ENCODE measurements at places on chromosomes 4 and X.

DNA sequence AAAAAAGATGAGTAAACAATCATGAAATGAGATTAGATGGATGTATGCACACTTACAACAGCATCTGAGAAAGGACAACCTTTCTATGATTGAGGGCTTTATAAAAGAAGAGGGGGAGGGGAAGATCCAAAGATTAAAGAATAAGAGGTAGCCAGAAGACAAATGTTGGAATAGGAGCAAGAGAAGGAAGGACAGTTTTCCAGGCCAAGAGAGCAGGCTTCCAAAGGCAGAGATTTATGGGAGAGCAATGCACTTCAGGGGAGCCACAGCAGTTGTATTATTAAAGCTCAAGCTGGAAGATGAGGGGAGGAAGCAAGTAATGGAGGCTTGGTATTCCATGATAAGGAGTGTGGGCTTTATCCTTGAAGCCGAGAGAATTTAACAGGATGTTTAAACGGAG is 110.3 kb upstream of the PTPN13 start:
- no peak for DNase-seq

GRCh38 chr4:8727131-8727530 is 134.6 kb downstream of the CPZ start:
- no peak for DNase-seq

- DNase-seq, result no peak
These were observed 64.2 kb downstream of the INTS12 start for GRCh38 chr4:105644257-105644656.

DNA sequence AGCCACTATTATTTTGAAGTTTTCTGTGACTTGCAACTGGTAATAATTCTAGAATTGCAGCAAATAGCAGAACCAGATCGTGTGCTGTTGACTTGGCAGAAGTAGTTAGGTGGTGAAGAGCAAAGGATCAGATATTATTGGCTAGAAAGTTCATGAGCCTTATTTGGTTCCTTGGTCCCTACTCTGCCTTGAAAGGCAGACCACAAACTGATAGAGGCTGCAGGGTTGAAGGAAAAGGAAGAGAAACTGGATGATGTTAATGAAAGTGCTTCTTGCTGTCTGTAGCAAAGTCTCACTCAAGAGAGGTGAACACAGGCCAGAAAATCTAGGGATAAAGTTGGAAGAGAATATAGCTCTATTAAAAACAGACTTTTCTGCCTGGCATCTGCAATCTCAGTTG is 41.2 kb upstream of the RNF150 start:
- no peak for DNase-seq

- DNase-seq, result no peak
These were observed 65.3 kb downstream of the ANTXR2 start for GRCh38 chr4:80007745-80008149.

GRCh38 chr4:167088115-167088514 is 146.2 kb downstream of the SPOCK3 start:
- no peak for DNase-seq

- DNase-seq, result no peak
These were observed 147.5 kb downstream of the STOX2 start for GRCh38 chr4:184052616-184053015.

DNA sequence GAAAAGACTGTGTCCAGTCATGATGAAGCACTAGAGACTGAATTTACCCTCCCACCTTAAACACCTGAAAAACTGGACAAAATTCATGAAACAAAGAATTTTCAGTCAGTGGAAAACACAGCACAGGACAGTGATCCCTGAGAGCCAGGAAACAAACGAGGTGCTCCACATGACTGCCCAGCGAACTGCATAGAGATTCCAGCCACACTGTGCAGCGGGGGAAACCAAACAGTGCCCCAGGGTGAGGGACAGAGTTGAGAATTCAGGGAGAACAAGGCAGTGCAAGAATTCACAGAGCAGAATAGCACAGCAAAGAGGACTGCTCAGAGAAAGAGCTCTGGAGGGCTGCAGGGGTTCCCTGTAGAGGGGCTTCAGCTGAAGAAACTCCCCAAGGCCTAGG is 55.5 kb upstream of the SEC24B start:
- DNase-seq, result no peak

GRCh38 chr4:25743971-25744370 is 88.3 kb downstream of the SLC34A2 start:
- DNase-seq, result no peak

DNA sequence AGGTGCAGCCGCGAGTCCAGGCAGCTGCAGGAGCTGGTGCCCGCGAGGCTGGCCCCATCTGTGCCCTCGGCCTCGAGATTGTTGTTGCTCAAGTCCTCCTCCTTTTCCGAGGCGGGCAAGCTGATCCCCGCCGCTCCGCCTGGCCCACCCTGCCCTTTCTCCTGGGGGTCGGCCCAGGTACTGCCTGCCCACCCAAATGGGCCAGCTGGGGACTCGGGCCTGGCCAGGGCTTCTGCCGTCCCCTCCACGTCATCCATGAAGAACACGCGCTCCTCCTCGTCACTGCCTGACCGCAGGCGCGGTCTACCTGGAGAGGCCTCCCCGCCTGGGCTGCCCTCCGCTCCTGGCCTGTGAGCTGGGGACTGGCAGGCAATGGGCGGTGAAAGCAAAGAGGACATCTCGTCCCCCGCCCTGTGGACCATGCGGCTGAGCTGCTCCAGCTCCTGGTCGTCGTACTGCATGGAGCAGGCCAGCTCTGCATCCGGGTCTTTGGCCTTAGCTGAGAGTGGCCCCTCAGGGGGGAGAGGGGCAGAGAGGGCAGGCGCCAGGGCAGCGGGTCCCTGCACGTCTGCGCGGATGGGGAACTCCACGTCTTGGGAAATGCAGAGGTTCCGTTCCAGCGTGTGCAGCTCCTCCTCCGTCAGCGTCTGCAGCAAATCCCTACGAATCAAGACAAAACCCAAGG is 43.1 kb upstream of the MXD4 start:
- no peak for DNase-seq

DNA sequence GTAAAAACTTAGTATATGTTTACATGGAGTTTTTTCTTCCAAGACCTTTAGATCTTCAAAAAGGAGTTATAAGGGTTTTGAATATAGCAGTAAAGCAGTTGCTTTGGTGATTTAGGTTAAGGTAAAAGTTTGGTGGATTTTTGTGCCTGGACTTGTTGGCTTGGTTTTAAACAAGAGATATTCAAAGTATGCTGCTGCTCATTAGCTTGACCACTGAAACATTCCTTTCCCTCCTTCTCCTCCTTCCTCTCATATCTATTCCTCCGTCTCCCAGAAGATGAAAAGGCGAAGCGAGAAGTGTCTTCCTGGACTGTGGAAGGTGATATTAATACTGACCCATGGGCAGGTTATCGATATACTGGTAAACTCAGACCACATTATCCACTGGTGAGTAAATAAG is 38.4 kb downstream of the METAP1 start:
- DNase-seq, result no peak

- peak; percentile 16 for DNase-seq
These were observed 90.1 kb downstream of the IRF2 start for GRCh38 chr4:184384056-184384809.

GRCh38 chr4:42428036-42428435 is 30.7 kb downstream of the SHISA3 start:
- DNase-seq, result no peak

- DNase-seq, result no peak
These were observed 136.2 kb downstream of the TBC1D19 start for GRCh38 chr4:26719954-26720552.

- DNase-seq, result no peak
These were observed 32.4 kb downstream of the TNIP2 start for GRCh38 chr4:2723751-2724150.

GRCh38 chr4:172726001-172726423 is 442.6 kb upstream of the GALNT7 start:
- DNase-seq, result no peak

DNA sequence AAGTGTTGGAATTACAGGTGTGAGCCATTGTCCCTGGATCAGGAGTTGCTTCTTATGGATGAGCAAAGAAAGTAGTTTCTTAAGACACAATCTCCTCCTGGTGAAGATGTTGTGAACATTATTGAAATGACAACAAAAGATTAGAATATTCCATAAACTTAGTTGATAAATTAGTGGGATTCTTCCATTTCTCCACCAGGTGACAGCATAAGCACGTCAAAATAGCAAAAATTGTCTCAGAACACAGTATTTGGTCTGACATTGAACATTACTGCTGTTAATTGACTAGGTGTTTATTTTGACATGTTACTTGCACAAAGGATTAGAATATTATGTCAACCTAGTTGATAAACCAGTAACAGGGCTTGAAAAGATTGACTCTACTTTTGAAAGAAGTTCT is 21.6 kb downstream of the CLDN34 start:
- no peak for DNase-seq

- DNase-seq, result no peak
These were observed 36.9 kb downstream of the NBDY start for GRCh38 chrX:56765811-56766553.

DNA sequence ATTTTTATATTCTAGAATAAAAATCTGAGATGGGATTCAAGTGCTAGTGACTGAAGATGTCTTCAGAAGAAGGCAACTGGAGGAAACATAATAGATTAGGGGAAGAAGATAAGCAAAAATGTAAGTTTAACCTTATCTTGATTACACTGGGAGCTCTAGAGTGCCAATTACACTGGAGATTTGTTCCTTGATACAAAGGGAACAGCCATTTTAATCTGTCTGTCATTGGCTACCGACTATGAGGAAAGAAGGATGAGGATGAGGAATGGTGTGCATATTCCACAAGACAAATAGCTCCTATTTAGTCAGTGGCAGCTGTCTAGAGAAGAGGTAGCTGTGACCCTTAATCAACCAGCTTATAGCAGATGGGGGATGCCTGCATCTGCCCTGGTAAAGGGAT is 1034.5 kb upstream of the IGFBP7 start:
- DNase-seq, result no peak

DNA sequence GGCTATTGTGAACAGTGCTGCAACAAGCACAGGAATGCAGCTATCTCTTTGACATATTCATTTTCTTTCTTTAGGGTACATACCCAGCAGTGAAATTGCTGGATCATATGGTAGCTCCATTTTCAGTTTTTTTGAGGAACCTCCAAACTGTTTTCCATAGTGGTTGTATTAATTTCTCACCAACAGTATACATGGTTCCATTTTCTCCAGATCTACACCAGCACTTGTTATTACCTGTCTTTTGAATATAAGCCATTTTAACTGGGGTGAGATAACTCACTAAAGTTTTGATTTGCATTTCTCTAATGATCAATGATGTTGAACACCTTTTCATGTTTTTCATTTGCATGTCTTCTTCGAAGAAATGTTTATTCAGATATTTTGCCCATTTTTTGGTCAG is 241.1 kb upstream of the AGTR2 start:
- no peak for DNase-seq

DNA sequence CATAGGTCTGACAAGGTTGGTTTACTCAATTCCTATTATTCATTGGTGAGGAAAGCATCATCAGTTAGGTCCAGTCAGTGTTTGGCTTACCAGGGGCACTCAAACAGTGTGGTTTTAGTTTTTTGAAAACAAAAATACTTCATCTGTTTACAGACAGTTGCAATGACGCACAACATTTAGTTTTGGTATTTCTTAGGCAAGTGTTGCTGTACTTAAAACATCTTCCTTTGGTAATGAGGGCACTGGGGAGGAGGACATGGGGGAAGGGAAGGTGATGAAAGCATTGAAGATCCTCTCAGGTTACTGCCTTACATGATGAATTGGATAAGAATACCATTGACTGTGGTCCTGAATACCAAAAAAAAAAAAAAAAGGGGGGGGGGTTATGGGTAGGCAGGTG is 93.7 kb upstream of the MAOA start:
- no peak for DNase-seq

Measured in CD4-positive, alpha-beta T cell treated with Interleukin-6 at 100 ng/mL for 8 hours (primary cell).